IMR-90 (cell line): ENCODE measurements at places on chromosomes 6 and 20.

- DNase-seq, result no peak
These were observed 764 bp downstream of the DNTTIP1 start for GRCh38 chr20:45792317-45793118.

DNA sequence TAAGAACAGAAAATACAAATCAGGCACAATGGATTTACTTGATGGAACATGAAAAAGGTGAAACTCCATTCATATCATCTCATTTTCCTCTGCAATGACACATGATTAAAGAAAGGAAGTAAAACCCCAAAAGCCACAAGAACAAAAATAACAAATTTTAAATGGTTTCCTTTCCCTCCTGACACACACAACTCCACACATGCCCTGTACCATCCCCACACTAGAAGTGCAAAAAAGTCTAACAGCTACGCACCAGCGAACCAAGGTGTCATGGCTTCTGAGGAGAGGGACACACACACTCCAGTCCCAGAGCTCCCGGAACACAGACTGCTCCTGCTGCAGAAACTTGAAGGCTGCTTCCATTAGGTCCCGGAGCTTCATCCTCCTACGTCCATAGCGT, 25.3 kb downstream of the MDN1 start:
- DNase-seq, result no peak

DNA sequence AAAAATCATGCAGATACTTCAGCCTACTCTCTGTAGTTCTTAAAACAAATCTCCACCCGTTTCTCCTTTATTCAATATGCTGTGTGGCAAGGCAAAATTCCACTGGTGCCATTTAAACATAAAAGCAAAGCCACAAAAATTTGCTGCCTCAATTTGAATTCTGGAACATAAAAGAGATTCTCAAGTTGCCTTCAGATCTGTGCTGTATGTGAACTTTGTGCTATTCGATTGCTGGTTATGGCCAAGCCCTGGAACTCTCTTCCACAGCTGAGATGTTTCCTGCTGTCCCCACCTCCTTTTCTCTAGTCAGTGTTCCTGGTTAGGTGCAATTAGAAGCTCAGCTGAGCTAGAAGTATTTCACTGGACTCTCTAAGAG, 395.3 kb upstream of the BTBD3 start:
- DNase-seq, result no peak

GRCh38 chr6:24147511-24148153, 21.6 kb downstream of the NRSN1 start:
- DNase-seq, result no peak

- DNase-seq, result no peak
These were observed 73.1 kb downstream of the OPN5 start for GRCh38 chr6:47854971-47855370.

- no peak for DNase-seq
These were observed 85.9 kb downstream of the CEP162 start for GRCh38 chr6:84141521-84141920.

GRCh38 chr20:64176551-64176950, 12.3 kb downstream of the MYT1 start:
- DNase-seq, result no peak

- DNase-seq, result no peak
These were observed 271.3 kb upstream of the BTBD3 start for GRCh38 chr20:11646359-11646758.

- DNase-seq, result no peak
These were observed 90.1 kb downstream of the BMP5 start for GRCh38 chr6:55785273-55785672.

DNA sequence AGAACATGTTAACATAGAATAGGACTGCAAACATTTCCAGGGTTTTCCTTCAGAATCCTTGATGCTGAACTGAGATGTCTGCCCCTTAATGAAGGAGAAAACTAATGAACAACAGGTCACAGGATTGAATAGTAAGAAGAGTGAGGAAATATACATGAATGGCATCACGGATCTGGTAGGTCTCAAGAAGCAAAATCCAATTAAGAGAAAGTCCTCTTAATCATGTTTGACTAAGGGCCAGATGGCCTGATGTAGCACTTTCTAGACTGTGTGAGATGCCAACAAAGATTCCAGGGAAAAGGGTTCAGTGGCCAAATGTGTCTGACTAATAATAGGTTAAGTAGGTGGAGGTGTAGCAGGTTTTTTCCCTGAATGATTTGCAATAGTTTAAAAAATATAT, 13.7 kb upstream of the SHPRH start:
- DNase-seq, result no peak

- no peak for DNase-seq
These were observed 219.5 kb upstream of the JAG1 start for GRCh38 chr20:10893321-10893720.

GRCh38 chr6:156645097-156645496, 132.1 kb upstream of the ARID1B start:
- peak; percentile 42 for DNase-seq

DNA sequence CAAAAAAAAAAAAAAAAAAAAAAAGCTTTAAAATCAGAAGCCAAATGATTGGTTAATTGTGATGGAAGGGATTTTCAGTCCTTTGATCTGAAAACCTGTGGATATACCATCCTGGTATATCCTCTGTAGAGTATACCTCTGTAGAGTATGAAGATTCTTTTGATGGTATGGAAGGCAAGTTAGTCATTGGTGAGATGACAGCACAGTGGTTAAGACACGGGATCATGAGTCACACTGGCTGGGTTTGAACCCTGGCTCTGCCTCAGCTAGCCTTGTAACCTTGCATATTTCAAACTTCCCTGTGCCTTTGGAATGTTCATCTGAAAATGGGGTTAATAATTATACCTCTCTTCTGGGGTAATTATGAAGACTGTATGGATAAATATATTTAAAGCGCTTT, 179.3 kb downstream of the CARMIL1 start:
- DNase-seq, result peak; percentile 78

GRCh38 chr6:38843798-38844197, 128.7 kb downstream of the DNAH8 start:
- no peak for DNase-seq

- DNase-seq, result no peak
These were observed 50.7 kb downstream of the ANKRD60 start for GRCh38 chr20:58177799-58178198.

DNA sequence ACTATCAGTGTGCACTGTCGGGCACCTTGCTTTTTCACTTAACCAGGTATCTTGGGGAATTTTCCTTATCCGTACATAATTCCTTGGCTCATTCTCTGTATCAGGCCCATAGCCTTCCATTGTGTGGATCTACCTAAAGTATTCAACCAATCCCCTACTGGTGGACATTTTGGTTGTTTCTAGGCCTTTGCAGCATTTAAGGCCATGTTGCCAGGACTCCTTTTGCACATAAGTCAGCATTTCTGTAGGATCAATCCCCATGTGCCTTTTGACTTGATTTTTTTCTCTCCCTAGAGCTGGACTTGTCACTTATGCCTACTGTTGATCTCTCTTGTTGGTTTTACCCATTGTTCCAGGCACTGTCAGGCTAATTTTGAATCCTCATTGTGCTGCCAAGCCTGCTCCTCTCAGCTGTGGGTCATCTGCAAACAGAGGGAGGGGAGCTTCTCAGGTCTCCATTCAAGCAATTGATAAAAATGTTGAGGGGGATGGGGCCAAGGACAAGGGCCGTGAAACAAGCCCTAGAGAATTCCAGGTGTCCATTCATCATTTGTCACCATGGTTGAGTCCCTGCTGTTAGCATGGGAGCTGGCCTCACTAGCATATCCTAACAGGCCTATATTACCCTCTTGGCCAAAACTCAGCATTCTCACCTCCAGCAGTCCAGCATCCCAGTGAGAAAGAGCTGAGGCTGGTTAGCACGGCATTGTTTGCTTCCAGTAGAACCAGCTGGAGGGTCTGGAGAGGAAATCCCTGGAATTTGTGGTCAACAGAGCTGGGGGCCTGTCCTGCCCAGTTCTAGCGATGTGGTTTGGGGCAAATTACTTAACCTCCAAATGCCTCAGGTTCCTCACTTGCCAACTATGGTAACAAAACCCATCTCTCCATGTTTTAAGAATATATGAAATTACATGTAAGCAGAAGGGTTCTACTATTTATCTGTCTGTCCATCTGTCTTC, 178.4 kb downstream of the MRPL14 start:
- peak; percentile 55 for DNase-seq

DNA sequence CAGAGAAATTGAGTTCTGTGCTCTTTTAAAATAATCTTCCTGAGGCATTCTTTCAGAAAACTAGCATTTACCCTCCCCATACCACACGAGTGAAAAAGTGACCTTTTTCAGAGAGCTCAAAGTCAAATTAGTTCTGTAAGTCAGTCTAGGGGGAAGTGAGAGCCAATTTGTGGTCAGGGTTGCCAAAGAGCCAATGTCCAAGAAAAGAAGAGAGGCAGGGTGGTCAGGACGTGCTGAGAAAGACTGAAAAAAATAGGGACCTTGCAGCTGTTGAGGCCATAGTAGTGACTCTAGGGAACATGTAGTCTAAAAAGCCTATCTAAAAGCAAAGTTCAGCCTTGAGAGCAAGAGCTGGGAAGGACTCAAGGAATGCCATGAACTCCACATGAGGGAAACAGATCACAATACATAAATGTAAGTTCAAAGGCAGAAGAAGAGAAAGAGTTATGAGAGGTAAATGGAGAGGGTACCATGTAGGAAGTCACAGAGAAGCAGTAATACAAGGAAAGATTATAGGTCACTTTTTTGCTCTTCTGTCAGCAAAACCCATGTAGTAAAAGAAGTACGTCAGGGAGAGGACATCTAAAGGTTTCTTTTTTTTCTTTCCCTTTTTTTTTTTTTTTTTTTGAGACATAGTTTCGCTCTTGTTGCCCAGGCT, 565.1 kb upstream of the FLRT3 start:
- DNase-seq, result no peak

- no peak for DNase-seq
These were observed 397 bp downstream of the PEDS1 start for GRCh38 chr20:50153153-50153499.

DNA sequence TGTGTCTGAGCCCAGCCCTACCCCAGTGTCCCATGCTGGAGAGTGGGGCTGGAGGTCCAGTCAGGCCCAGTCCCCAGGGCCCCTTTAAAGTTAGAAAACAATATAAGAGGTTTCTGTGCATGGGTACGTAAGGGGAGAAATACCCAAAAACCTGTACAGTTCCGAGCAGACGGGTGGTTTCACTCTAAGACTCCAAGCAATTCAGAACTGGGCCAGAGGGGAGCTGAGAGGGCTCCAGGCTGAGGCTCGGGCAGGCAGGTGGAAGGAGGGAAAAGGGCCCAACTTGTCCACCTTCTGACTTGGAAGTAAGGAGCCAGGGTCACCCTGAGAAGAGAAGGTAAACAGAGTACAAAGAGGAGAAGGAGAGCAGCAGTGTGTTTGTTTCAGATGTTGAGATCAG, 296.0 kb downstream of the CDH4 start:
- DNase-seq, result no peak

DNA sequence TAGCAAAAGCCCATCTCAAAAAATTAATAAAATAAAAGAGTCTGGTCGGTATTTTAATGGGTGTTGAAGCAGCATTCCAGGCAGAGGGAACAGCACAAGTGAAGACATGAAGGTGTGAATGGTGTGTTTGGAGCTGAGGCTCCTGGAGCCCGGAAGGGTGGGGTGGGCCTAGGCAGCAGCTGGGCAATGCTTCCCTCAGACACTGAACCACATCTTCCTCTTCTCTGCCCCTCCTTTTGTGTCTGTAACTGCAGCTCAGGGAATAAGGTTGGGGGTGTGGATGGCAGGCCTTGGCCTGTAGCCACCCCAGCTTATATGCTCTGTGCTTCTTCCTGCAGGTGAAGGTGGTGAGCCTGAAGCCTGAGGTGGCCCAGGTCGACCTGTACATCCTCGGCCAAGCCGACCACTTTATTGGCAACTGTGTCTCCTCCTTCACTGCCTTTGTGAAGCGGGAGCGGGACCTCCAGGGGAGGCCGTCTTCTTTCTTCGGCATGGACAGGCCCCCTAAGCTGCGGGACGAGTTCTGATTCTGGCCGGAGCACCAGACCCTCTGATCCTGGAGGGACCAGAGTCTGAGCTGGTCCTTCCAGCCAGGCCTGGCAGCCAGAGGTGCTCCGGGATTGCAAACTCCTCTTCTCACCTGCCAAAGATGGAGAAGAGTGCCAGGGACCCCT, 26.6 kb downstream of the POFUT1 start:
- no peak for DNase-seq

- DNase-seq, result no peak
These were observed 920 bp upstream of the RNF5 start for GRCh38 chr6:32177183-32177787.

- no peak for DNase-seq
These were observed 323.4 kb downstream of the BTBD3 start for GRCh38 chr20:12241065-12241464.

GRCh38 chr6:158057213-158057987, 75.7 kb downstream of the SYNJ2 start:
- DNase-seq, result peak; percentile 98

- no peak for DNase-seq
These were observed 18.1 kb upstream of the FERMT1 start for GRCh38 chr20:6140947-6141346.

DNA sequence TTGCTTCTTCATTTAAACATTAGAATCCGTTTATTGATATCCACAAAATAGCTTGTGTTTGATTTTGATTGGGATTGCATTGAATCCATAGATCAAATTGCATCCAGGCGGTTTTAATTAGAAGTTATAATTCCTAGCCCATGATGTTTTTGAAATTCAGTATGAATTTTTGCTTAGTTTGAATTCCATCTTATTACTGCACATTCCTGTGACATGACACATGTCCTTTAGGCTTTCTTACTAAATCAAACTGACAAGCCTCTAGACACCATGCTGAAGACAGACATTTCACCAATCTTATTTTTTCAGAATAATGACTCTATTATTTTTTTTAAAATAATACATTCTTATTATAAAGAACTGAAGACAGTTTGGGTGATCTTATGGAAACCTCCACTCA, 21.4 kb upstream of the PI16 start:
- peak; percentile 72 for DNase-seq

GRCh38 chr20:63373996-63374395, 12.8 kb upstream of the CHRNA4 start:
- DNase-seq, result no peak

GRCh38 chr6:11785415-11785773, 6.8 kb upstream of the ADTRP start:
- no peak for DNase-seq

- no peak for DNase-seq
These were observed 151.2 kb downstream of the EDN3 start for GRCh38 chr20:59451641-59452040.

- no peak for DNase-seq
These were observed 27.5 kb upstream of the TGM6 start for GRCh38 chr20:2353231-2353630.

DNA sequence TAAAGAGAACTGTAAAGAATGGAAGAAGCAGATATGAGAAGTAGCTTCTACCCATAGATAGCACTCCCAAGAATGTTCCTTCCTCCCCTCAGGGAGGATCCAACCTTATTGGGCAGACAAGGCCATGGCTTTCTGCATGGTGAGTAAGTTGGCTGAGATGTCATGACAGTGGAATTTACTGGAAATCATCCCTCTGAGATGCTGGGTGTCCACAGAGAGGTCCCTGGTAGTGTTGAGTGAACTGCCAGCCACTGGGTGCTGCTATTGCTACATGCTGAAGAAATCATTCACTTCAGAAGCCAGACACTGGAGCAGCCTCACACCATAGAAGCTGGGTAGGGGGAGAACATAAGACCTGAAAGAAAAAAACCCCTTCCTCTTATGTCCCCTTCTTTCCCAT, 46.4 kb upstream of the FERMT1 start:
- DNase-seq, result peak; percentile 12

GRCh38 chr20:49595811-49596561, 28.0 kb upstream of the PTGIS start:
- peak; percentile 67 for DNase-seq
